ENCODE measurements at places on chromosomes 12 and 14.

DNA sequence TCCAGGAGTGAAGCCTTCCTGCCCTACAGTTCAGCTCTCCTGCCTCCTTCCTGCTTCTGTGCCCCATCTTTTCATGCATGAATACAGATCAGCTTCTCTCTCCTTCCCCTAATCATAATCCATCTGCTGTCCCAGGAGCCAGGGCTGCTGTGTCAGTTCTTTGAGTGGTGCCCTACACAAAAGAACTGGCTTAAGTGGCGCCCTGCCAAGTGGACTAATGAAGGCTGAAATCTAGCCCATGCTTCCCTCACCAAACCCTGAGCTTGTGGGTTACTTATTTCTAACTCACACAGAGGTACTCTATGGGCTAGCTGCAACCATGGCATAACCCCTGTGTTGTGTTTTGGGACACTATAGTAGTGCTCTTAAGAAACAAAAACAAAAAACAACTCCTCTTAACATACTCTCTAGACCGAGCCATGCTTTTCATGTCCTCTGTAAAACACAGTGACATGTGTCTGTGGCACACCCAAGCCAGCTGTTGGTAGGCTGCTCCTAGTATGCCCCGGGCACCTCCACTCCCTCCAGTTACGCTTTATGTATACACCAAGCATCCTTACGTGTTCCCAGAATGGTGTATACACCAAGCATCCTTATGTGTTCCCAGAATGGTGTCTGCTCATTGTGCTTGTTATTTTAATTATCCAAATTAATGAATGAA is 19.3 kb upstream of the ETV6 start:
- peak; percentile 59 for DNase-seq

- peak; percentile 40 for DNase-seq
Measured at GRCh38 chr14:36767603-36768281, 106.1 kb downstream of the PAX9 start.

DNA sequence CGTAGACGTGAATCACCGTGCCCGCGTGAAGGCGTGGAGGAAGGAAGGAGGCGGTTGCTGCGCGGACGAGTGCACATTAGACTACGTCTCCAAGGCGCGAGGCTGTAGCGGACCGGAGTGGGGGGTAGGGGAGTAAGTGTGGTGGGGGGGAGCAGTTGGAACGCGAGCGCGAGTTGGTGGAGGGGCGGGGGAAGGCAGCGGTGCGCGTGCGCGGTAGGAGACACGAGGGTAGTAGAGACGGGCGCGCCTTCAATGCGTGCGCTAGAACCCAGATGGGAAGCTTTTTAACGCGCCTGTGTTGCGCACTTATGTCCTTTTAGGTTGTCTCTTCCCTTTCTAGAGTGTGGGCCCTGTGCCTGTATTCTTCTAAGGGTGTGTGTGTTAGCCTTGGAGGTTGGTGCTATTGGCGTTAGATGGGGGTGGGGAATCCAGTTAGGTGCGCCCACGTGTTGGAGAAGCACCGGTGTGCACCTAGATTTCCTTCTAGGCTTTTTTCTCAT is 604 bp downstream of the EIF4B start:
- DNase-seq = peak; percentile 86

GRCh38 chr12:4849795-4850345 is 59.8 kb upstream of the KCNA1 start:
- DNase-seq = no peak

DNA sequence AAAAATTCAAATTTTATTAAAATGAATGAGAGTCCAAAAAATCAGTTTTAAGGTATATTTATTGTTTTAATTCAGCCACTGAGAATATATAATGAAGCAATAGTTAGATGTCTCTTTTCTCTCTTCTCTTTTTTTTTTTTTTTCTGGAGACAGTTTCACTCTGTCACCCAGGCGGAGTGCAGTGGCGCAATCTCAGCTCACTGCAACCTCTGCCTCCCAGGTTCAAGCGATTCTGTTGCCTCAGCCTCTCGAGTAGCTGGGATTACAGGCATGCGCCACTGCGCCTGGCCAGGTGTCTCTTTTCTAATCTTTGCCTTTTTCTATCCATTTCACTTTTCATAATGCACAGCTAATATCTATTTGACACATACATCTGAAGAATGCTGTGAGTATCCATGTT is 307.1 kb upstream of the RGS6 start:
- no peak for DNase-seq

DNA sequence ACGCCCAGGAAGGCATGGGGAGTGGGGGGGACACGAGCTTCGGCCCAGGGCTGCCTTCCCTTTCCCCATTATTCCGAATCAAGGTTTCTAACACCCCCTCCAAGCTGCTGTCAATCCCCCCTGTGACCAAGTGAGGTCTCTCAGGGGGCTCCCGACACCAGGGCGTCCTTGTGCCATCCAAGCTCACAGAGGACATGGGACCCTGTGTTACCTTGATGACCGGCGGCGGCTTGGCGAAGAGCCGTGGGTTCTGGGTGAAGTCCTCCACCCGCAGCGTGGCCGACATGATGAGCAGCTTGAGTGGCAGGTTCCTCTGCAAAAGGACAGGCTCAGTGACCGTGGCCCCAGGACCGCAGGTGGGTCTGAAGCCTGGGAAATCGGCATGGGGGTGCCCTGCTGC is 20.3 kb downstream of the DHX37 start:
- no peak for DNase-seq

DNA sequence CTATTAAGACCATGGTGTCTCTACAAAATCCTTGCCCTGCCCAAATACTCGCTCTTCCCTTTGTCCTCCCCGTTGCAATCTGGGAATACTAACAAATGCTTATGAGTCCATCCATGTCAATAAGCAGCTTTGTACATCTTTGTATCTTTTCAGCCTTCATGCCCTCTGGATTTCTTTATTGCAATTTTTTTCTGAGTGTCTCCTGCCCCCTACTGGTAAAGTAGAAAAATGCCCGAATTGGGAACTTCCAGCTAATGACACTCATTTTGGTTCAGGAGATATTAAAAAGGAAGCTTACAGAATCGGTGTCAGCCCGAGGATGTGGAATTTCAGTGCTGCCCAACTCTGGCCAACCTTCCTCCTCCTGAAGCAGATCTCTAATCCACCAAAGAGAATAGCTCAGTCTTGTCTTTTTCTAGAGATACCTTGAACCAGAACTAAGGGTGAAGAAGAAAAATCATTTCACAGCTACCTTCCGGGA is 46.0 kb downstream of the SH2B3 start:
- DNase-seq = peak; percentile 70
